ENCODE measurements at places on chromosomes 16 and 17.

DNA sequence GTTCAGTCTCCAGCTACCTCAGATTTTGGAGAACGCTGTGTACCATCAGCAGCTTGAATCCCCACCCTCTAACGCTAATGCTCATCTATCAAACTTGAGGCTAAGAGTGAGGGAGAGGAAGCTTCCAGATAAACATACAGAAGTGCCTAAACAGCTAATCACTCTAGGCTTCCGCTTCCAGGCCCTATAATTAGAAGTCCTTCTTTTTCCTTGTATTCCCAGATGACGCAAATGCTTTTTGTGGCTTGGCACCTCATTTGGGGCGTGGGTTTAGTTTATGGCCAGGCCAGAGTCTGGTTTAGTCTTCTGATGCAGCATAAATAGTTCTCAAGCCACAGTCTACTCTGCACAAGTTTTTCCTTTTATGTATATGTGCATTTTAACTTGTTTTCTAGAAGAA is 263.4 kb downstream of the BCAS3 start:
- no peak for DNase-seq

- DNase-seq: no peak
Observed at GRCh38 chr17:17364338-17364667, 61.1 kb downstream of the NT5M start.

- no peak for DNase-seq
Observed at GRCh38 chr16:14179116-14179515, 108.0 kb downstream of the MRTFB start.

DNA sequence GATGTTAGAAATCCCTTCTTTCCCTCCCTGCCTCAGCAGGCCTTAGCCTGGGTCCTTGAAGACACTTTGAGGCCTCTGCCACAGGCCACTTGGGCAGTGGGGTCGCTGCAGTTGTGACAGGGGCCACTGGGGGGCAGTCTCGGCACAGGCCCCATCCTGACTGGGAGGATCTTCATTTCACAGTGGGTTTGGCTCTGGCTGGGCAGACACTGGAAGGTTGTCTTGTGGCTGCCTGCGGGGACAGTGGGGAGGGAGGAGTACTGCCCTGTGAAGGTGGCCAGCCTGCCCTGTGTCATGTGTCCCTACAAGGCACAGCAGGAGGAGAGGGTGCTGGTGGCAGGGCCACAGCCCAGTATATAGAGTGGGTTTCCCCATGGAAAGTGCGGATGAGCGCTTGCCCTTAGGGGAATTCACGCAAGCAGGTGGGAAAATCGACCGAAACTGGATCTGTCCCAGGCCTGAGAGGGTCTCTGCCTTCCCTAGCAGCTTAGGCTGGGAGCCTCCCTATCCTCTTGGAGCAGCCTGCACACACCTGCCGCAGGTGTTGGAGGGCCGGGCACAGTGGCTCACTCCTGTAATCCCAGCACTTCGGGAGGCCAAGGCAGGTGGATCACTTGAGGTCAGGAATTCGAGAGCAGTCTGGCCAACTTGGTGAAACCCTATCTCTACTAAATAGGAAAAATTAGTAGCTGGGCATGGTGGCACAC is 28.8 kb downstream of the GINS2 start:
- DNase-seq: no peak

DNA sequence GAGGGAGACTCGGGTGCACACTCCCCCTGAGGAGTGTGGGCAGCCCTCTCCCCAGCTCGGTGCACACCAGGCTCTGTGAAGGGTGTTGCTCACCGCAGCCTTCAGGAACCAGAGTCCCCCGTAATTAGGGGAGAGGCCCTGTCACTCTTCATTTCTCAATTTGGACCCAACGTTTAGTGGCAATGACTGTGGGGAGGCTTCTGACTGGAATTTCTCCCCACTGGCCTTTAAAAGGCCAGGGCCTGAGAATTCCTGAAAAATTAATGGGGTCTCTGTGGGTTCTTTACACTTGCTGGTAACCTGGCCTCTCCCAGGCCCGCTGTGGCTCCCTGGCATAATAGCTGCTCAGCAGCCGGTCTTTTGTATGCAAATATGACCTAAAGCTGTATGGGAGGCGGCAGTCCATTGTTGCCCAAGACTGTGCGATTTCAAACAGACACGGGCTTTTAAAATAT is 209.7 kb downstream of the MSI2 start:
- DNase-seq: no peak

GRCh38 chr16:80899809-80900592 is 95.6 kb upstream of the CDYL2 start:
- DNase-seq: no peak

DNA sequence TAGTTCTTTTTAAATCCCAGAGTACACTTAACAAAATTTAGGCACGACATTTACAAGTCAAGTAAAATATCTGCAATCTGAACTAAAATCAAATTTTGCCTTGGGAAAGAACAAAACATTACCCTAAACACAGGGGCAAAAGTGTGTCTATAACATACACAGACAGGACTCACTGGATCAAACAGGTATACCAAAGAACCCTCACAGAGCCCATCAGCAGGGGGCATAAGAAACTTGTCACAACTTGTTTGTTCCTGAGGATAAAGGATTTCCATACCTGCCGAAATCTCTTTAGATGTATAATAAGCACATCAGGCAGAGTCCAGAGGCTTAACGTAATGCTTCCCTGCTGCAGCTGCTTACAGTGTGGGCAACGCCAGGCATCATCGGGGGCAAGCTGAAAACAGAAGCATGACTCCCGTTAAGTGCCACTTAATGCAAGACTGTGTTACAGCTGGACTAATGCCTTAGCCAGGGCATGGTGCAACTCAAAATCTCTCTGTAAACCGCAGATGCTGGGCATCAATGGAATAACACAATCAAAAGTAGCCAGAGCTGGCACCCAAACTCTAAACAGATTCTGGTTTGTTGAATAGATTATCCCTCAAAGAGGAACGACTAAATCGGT is 67.0 kb downstream of the USP31 start:
- no peak for DNase-seq

DNA sequence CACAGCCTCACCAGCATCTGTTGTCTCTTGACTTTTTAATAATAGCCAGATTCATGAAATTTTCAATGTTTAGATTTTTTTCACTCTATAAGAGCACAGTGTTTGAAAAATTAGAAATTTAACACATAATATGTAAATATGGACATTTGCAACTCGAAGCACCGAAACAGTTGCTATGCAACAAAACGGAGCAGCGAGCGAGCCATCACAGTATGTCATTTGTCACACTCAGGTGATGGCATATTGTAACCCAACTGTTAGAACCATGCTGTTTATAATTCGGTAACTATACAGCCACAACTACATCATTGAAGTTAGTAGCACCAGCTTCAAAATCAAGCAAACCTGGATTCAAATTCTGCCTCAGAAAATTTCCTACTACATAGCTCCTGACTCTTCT is 410.8 kb downstream of the NPIPA8 start:
- DNase-seq: no peak

GRCh38 chr17:72766761-72767356 is 325.6 kb downstream of the SLC39A11 start:
- DNase-seq: no peak

DNA sequence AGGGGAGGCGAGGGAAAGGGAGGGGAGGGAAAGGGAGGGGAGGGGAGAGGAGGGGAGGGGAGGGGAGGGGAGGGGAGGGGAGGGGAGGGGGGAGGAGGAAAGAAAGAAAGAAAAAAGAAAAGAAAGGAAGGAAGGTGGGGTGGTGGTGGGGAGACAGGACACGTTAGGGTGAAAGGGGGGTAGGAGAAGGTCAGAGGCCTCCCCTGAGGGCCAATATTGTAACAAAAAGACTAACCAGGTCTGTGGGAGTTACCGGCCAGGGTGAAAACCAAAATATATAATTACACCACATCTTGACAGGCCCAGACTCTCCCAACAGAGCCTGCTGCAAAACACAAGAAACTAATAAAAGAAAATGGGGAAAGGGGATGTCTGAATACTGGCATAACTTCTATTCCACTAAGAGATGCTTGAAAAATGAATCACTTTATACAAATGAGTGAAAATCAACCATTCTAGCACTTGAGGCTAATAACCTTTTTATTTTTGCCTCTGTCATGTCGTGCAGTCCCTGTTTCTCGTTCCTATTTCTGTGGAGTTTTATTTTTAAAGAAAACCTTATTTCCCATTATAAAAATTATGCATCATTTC is 10.0 kb downstream of the WDR45B start:
- no peak for DNase-seq

DNA sequence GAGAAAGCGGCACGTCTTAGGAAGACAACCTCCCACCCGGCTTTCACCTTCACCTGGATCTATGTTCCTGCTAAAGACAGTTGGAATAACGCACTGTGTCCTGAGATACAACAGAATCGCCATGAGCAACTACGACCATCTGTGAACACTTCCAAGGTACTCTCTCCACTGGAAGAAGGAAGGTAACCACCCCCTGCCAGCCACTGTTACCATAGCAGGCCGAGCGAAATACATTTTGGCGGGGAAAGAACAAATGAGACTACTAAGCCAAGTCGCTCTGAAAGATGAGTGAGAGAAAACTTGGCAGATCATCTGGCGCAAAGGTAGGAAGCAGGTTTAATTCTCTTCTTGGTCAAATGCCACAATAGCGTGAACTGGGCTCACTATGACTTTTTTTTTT is 9.8 kb downstream of the CRK start:
- no peak for DNase-seq

GRCh38 chr17:77615703-77616253 is 342.7 kb upstream of the TNRC6C start:
- no peak for DNase-seq

DNA sequence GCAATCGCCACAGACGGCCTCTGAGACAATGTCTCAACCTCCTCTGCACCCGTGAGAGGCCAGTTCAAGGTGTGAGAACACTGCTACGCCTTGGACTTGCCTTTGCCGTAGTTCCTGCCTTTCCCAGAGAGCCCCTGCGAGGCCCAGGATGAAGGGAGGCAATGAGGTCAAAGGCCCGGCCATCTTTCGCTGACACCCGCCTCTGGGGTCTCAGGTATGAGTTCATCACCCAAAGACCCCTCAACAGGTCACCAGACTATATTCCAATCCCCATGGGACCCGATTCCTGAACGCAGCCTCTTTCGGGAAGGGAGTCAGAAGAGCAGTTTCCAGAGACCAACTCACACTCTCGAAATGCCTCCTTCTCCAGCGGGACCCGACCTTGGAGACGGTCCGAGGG is 573.5 kb downstream of the KCNJ18 start:
- no peak for DNase-seq

Measured in GM12864 (cell line).